Stimulated activated CD8-positive, alpha-beta memory T cell treated with anti-CD3 and anti-CD28 coated beads, Interleukin-4, amount 100 ng/mL, for 4 hours (primary cell): ENCODE measurements at places on chromosomes 6 and 20.

DNA sequence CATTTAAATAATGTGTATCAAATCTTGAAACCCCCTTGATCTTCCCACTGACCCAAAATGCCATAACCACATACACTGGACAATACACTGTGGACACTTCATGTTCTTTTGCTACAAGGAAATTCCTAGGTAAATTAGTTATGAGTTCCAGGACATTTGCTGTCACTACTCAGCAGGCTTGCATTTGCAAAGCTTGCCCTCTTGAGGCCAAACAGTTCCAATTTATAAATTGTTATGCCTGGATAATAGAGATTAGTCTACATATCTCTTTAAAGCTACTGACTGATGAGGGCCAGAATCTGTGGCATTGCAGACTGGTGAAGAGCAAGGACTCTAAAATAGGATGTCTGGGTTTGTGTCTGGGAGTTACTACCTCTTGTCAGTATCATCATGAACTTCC, 17.4 kb upstream of the RAB32 start:
- DNase-seq: no peak

DNA sequence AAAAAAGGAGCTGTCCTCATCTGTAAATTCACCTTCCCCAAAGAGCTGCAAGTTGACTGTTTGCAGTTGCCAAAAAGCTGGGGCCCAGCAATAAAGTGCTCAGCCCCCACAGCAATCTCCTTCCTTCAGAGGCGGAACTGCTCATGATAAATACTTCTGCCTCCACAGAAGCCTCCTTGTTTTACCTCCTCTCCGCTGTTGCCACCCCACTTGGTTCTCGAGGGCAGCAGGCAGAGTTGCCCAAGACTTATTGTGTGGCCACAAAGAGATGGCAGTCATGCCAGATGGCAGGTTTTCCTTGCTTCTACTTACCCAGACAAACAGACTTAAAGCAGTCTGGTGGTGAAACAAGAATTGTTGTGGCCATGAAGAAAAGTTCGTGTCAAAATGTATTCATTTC, 66.3 kb downstream of the SLX4IP start:
- no peak for DNase-seq

DNA sequence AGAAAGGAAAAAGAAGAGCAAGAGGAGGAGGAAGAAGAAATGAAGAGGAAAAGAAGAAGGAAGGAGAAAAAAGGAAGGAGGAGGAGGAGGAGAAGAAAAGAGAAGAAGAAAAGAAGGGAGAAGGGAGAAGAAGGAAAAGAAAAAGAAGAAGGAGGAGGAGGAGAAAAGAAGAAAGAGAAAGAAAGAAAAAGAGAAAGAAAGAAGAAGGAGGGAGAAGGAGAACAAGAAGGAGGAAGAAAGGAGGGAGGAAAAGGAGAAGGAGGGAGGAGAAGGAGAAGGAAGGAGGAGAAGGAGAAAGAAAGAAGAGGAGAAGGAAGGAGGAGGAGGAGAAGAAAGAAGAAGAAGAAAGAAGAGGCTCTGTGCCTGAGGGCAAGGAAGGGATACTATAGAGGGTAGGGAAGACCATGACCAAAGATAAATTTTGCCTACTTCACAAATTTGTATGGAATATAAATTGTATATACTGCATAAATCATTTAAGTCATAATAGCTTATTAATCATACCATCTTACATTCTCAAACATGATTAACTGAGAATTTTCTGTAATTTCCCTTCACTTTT, 55.7 kb downstream of the SESN1 start:
- no peak for DNase-seq

DNA sequence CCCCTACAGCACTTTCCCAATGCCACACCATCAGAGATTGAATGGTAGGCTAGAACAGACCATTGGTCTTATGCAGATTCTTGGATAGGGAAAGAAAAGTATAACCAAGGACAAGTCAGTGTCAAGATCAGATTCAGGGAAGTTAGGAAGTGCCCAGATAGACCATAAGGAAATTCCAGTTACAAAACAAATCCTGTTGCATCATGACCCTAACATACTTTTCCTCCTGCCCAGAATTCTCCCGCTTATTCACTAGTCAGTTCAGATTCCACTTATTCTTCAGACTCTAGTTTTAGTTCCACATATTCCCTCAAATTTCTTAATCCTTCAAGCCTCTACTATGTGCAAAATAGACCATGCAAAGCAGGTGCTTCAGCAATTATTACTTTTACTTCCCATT, 20.7 kb downstream of the METTL24 start:
- DNase-seq: no peak

DNA sequence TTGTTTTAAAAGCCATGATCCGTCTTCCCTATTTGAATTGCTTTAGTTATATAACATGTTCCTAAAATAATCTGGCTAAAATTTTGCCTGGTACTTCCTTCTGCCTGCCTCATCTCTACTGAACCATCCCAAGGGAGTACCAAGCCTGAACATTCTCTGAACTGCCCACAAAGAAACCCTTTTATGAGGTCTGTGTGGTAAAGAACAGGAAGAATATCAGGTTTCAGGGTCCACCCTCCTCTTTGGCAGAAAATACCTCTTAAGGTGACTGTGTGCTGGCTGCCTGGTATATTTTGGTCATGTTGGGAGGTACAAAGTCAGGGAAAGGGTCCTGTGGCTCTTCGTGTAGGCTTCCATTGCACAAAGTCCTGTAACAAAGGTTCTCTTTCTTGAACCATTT, 574.1 kb upstream of the CHD6 start:
- no peak for DNase-seq

- no peak for DNase-seq
Observed at GRCh38 chr6:157012355-157012754, 235.2 kb downstream of the ARID1B start.

DNA sequence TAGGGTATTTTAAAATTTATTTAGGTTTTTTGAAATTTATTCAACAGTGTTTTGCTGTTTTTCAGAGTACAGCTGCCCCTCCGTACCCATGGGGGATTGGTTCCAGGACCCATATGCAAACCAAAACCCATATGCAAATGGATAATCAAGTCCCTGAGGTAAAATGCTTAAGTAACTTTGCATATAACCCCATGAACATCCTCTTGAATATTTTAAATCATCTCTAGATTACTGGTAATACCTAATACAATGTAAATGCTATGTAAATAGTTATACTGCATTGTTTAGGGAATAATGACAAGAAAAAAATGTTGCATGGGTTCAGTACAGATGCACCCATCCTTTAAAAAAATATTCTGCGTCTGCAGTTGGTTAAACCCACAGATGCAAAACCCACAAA, 547.9 kb upstream of the CDH4 start:
- DNase-seq: no peak

DNA sequence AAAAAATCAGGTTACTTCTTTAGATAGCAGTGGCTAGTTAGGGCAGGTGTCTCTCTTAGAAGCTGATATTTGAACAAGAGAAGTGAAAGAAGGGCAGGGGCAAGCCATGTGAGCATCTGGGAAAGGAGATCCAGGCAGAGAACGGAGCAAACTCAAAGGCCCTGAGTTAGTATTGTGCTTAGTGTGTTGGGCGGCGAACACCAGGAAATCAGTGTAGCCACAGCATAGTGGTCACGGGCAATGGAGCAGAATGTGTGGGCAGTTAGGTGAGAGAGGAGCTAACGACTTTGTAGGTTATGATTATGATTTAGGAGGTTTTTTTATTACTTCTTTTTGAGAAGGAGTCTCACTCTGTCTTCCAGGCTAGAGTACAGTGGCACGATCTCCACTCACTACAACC, 229.3 kb downstream of the TMEM242 start:
- no peak for DNase-seq

GRCh38 chr6:170063431-170063830, 227.4 kb downstream of the DLL1 start:
- no peak for DNase-seq

- no peak for DNase-seq
Observed at GRCh38 chr6:138018297-138018696, 88.9 kb downstream of the PERP start.

- no peak for DNase-seq
Observed at GRCh38 chr6:21804941-21805610, 211.5 kb downstream of the SOX4 start.

- no peak for DNase-seq
Observed at GRCh38 chr6:43953794-43954310, 173.4 kb downstream of the MRPL14 start.

DNA sequence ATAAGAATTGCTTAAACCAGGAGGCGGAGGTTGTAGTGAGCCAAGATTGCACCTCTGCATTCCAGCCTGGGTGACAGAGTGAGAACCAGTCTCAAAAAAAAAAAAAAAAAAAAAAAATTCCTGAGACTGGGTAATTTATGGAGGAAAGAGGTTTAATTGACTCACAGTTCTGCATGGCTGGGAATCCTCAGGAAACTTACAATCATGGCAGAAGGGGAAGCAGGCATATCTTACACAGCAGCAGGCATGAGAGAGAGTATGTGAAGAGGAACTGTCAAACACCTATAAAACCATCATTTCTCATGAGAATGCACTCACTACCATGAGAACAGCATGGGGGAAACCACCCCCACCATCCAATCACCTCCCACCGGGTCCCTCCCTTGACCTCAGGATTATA, 1.8 kb upstream of the FKBP1A start:
- DNase-seq: no peak

DNA sequence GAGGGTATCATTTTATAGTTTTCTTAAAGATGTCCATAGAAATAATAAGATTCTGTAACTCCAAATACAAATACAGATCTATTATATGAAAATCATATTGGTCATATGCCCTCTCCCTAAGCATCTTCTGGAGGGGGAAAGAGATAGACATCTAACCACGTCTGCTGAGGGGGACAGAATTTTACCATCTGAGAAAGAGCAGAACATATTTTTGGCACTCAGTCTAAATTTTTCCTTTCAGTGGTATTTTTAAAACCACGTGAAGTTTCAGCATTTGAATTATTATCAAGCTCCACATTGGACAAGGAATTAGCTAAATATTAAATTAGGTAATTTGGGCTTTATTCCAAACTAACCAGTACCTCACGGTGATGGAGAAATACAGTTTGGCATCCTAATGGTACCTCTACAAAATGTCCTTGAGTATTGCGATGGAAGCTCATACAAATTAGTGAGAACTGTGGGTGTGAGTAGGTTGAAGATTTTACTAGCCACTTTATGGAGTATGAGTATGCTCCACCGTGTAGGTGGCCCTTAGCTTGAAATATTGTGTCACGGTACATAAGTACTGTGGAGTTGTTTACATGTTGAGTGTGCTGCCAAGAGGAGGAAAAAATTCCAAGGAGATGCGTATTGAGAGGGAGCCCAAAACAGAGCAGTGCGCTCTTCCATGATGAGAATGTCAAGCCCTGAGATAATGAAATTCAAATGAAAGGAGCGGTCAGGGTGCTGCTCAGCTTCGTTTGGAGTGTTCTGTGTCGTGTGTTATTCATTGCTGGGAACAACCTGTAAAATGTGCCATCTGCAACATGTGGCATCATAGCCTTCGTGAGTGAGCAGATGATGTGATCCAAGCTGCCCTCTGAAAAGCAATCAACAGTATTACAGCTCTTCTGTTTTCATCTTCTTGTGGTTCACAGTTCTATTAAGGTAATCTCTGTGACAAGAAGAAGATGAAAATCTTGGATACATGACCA, 48.4 kb upstream of the PHACTR2 start:
- no peak for DNase-seq

DNA sequence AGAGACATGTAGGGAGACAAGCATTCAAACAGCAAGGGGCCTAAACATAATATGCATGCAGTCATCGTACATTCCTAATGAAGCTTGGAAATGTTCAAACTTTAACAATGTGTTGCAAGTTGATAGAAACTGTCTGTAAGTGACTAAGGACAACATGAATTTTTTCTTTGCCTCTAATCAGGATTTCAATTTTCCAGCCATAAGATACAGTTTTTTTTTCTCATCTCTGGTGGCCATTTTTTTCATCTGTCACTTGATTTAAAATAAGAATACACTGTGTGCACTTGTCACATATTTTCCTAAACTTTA, 22.2 kb upstream of the MTRF1L start:
- no peak for DNase-seq

GRCh38 chr6:120272038-120272437, 922.5 kb upstream of the MAN1A1 start:
- DNase-seq: no peak
